ENCODE measurements at places on chromosomes 1 and 21.
A peak's percentile ranks its signal among the peaks of the same experiment; 100 is the strongest.

GRCh38 chr1:228850141-228851100 lies 115.1 kb downstream of the RHOU start:
- peak; percentile 40 for DNase-seq

DNA sequence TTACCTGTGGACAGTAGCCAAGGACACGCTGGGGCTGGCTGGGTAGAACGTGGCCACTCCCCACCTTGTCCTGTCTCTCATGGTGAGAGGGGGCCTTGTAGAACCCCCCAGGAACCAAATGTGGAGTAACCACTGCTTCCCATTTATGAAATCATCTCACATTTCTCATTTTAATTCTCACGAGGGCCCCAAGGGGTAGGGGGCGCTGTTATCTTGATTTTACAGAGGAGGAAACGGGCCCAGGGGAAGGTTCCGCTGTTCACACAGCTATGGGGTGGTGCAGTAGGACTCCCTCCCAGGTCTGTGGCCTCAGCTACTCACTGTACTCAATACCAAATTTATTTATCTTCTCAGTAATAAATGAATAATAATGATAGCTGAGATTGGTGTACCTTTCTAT lies 5.5 kb downstream of the SMPDL3B start:
- peak; percentile 37 for DNase-seq

DNA sequence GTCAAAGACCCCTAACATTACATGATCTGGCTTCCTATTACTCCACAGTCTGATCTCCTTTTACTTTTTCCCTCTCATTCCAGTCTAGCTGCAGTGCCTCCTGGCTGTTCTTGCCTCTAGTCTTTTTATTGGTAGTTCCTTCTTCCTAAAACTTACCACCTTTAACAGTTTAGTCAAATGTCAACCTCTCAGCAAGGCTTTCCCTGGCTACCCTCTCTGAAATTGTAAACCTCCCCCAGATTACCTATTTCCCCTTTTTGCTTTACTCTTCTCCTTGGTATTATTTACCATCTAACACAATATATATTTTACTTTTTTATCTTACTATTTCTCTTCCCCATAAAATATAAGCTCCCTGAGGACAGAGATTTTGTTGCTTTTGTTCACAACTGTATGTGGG lies 129.6 kb downstream of the CLEC20A start:
- no peak for DNase-seq

DNA sequence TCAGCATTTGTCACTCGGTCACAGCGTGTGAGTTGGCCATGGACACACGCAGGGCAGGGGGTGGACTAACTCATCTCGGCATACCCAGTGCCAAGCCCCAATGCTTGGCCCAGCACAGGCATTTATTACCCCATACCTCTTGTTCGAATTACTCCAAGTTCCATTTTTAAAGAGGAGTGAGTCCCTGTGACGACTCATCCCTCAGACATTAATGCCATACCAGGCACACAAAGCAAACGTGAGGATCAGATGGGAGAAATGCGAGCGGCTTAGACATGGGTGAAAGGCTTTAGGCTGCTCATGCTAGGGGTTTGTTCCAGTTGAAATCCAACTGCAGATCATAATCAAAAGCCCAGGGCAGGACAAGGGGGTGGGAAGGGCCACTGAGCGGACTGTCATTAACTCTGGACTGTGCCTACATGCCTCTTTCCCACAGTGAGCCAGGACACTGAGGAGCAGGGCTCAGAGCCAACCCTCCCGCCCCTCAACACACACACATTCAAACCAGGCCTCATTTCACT lies 118.5 kb upstream of the NGF start:
- no peak for DNase-seq

DNA sequence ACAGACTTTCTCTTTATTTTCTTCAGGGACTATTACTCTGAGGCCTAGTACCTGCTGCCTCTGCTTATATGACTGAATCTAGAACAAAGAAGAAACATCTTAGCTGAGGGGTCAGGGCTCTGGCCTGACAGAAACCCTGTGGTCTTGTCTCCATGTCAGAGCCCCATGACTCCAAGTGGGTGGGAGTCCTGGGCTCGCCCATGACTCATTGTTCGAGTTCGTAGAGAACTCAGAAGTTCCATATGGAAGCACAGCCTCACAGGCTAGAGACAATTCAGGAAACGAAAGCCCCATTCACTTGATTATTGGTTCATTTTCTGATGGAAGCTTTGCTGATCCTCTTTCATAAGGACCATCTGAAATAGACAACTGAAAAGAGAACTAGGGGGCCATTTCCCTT lies 73.2 kb downstream of the CD58 start:
- no peak for DNase-seq

- no peak for DNase-seq
Measured at GRCh38 chr1:210757677-210758076, 376.3 kb downstream of the KCNH1 start.

Data from RPMI8226 (cell line).